B cell (primary cell): ENCODE measurements at places on chromosomes 16 and 17.

DNA sequence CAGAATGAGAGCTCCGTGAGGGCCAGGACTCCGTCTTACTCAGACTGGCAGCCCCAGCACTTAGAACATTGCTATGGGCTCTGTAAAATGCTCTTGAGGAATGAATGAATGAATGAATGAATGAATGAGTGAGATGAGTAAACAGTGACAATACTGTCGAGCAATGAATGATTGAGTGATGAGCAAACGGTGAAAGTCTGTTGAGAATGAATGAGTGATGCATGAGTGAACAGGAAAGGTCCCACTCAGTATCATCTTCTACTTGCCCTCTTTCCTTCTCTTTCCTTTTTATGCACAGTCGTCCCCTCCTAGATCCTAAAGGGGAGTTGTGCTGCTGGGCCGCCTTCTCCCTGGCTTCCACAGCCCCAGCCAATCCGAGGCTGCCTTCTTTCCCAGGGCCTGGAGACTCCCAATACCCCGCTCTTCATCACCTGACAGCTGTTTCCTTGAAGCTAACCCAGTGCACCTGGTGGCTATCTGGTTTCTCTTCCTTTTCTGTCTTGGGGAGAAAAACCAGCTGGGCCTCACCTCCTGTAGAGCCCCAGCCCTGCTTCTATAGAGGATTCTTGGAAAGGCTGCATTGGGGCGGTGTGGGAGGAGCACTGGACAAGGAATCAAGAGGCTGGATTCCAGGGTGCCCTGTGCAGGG, 32.7 kb upstream of the CACNG1 start:
- DNase-seq = no peak

GRCh38 chr17:69485251-69485661, 70.8 kb downstream of the MAP2K6 start:
- DNase-seq = no peak

GRCh38 chr17:50187751-50188530, 13.5 kb downstream of the COL1A1 start:
- no peak for DNase-seq

DNA sequence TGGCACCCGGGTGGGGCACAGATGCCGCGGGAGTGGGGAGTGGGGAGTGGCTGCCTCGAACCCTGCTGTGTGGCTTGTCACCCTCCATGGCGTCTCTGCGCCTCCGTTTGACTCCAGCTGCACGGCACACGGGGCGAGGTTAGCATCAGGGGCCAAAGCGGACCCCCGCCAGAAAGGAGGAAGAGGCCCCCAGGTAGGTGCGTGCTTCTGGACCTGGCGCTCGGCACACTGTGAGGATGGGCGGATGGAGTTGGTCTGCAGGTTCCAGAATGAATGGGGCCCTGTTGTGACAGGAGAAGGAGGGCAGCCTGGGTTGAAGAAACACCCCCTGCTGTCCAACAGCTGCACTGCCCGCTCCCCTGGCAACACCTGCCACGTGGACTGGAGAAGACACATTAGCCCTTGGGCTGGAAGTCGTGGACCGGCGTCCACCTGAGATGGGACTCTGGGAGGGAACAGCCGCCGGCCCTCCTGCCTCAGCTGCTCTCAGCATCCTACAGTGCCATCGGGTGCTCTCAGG, 9.4 kb upstream of the FASN start:
- DNase-seq = peak; percentile 22

DNA sequence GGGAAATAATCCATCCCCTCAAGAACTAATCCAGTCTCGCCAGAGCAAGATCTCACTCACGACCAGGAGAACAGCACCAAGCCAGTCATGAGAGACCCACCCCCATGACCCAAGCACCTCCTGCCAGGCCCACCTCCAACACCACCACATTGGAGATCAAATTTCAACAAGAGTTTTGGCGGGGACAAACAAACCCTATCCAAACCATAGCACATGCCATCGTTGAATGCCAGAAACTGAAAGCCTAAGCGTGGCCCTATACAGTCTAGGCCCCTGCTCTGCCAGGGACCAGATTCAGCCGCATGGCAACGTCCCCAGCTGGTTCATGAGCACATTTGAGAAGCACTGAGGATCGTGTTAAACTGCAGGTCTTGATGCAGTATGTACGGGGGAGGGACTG, 57.3 kb downstream of the AXIN2 start:
- no peak for DNase-seq

DNA sequence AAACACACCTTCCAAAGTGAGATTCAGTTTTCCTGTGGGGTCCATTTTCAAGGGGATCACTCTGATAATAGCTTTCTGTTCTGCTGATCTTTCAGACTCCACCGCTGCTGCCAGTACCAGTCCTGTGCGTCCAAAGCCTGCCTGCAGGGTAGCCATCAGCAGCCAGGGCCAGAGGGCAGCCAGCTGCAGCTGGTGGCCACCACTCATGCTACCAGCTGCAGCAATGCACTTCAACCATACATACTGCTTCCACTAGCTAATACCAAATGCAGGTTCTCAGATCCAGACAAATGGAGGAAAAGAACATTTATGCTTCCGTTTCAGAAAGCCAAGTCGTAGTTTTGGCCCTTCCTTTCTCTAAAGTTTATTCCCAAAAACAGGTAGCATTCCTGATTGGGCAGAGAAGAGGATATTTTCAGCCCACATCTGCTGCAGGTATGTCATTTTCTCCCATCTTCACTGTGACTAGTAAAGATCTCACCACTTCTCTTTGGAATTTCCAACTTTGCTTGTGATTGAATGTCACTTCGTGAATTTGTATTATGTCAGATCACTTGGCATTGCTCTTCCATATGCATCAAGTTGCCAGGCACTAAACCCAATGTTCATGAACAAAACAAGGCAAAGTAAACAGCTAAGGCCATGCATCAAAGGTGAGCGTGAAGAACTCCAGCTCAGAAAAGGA, 1.8 kb downstream of the RNF43 start:
- DNase-seq = no peak

GRCh38 chr16:55701442-55702319, 45.9 kb downstream of the SLC6A2 start:
- DNase-seq = peak; percentile 28

- peak; percentile 64 for DNase-seq
These were observed 68.6 kb downstream of the ZZEF1 start for GRCh38 chr17:4073983-4074830.

DNA sequence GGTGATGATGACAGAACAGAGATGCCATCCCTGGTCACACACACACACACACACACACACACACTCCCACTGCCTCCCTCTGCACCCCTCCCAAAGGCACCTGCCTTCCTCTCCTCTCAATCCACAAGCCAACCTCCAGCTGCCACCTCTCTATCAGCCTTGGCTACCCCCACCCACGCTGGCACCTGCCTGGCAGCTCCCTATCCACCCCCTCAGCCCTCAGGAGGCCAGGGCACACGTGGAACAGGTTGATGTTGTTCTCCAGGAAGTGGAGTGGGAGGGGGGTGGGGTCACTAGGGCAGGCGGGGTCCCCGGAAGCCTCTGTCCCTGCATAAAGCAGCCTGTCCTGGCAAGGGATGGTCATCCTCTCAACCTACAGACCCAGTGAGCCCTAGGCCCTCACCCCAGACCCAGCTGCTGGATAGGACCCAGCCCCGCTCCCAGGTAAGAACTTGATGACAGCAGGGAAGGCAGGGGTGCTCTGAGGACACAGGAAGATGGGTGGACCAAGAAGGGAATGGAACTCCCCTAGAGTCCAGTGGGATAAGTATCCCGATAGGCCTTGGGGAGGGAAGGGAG, at the start of gene GSDMA:
Gene GSDMA, plus strand, starts transcription at position 363 of the 579 bp plus-strand sequence. CDS start 2,684 bp downstream, outside the sequence.
- DNase-seq = no peak

DNA sequence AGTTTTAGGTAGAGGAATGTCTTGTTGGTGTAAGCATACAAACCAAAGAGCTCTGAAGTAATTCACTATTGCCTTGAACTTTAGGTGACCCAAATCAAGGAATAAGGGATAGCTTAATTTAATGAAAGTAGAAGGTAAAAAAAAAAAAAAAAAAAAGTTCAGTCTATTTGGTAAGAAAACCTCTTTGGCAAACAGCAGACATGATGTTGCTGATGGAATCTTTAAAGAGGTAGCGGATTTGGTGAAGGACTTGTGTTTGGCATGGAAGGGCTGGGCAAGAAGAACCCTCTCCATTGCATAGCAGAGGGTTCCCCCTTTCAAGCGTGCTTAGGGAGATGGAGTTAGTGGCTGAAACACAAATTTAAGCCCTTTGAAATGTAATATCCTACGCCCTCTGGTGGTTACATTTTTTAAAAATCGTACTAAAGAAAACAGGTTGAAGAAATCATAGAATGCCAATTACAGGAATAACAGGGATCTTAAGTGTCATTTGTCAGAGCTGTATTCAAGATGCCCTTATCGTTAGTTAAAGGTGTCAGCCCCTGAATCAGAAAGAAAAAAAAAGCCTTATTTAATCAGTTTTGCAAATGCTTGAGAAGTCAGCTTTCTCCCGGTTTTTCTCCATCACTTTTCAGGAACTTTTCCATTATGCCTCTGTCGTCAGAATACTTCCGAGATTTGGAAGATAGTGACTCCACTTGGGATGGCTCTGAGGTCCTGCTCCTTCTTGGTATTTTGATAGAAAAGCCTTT, 383.1 kb downstream of the KCNJ2 start:
- DNase-seq = peak; percentile 30

- DNase-seq = no peak
These were observed 11.0 kb upstream of the OSGIN1 start for GRCh38 chr16:83942074-83942473.
